EH (cell line): ENCODE measurements at places on chromosomes 7 and 10.

- DNase-seq: peak; percentile 75
Observed at GRCh38 chr7:100119970-100120732, 717 bp downstream of the CNPY4 start.

DNA sequence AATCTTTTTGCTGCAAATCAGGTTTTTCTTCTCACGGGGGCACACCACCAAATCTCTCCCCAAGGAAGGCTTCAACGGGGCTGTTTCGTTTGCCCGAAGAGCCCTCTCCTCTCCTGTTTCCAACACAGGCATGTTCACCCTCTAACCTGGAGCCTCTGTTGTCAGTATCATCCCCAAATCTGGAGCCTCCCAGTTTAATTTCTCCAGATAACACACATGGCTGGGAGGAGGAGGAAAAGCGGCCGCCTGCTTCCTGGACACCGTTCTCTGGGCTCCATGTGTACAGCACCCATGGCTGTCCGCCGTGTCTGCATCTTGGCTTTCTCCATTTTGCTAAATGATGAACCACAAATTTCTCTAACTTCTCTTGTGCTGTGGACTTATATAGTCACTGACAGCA, 214.5 kb downstream of the DIP2C start:
- DNase-seq: no peak

- DNase-seq: no peak
Observed at GRCh38 chr10:59876695-59877094, 29.7 kb downstream of the CCDC6 start.

DNA sequence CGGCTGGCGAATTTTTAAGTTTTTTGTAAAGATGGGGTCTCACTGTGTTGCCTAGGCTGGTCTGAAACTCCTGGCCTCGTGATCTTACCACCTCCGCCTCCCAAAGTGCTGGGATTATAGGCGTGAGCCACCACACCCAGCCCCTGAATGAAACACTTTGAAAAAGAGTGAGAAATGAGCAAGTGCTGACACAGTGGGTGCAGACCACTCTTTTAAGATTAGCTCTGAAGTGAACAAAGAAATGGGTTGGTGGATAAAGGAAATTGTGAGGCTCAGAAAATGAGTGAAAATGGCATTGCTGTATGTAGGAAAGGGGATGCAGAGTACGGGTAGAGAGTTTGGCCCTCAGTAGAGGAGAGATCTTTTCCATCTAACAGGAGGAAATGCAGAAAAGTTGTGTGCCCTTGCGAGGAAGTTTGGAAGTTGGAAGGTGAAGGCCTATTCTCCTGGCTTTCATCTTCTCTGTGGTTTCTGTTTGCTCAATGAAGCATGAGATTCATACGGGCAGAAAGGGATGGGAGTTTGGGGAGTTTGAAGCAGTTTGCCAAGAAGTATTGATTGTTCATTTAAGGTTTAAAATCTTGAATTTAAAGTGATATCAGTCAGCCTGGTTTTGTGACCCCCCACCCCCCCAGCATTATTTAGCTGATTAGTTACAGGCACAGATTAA, 11.0 kb downstream of the MAPK8 start:
- DNase-seq: no peak
